ENCODE measurements at places on chromosomes 6 and 20.

- peaks cover 37% of the 10 kb centered on the region for H3K4me1 ChIP-seq
- H3K4me3 ChIP-seq = no peak overlapping the region
- H3K36me3 ChIP-seq = peaks cover 3% of the 10 kb centered on the region
- H3K27me3 ChIP-seq = no peaks in the 10 kb centered on the region
These were observed 25.9 kb downstream of the NUDT3 start for GRCh38 chr6:34366639-34366921.

DNA sequence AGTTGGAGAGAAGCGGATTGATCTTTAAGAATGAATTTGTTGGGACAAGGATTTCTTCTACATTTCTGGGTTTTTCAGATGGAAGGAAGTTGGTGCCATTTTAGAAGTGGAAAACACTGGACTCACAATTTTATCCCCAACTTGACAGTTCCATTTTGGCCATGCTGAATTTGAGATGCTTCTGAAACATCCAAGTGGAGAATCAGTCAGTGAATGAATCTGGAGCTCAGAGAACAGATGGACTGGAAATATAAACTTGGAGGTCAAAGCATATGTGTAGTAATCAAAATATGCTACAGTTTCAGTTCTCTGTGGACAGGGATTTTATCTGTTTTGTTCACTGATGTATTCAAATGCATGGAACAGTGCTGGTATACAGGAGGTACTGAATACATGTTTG, 89.9 kb downstream of the KCNQ5 start:
- H3K27me3 ChIP-seq = no peaks in the 10 kb centered on the region
- DNase-seq = no peak
- no peak overlapping the region for H3K4me3 ChIP-seq

GRCh38 chr6:131167773-131168172, 32.5 kb downstream of the AKAP7 start:
- no peaks in the 10 kb centered on the region for H3K27me3 ChIP-seq
- H3K4me1 ChIP-seq = no peaks in the 10 kb centered on the region
- peaks cover 7% of the 10 kb centered on the region for H3K36me3 ChIP-seq
- no peak overlapping the region for H3K4me3 ChIP-seq
- no peak overlapping the region for H3K27ac ChIP-seq
- no peak for DNase-seq

DNA sequence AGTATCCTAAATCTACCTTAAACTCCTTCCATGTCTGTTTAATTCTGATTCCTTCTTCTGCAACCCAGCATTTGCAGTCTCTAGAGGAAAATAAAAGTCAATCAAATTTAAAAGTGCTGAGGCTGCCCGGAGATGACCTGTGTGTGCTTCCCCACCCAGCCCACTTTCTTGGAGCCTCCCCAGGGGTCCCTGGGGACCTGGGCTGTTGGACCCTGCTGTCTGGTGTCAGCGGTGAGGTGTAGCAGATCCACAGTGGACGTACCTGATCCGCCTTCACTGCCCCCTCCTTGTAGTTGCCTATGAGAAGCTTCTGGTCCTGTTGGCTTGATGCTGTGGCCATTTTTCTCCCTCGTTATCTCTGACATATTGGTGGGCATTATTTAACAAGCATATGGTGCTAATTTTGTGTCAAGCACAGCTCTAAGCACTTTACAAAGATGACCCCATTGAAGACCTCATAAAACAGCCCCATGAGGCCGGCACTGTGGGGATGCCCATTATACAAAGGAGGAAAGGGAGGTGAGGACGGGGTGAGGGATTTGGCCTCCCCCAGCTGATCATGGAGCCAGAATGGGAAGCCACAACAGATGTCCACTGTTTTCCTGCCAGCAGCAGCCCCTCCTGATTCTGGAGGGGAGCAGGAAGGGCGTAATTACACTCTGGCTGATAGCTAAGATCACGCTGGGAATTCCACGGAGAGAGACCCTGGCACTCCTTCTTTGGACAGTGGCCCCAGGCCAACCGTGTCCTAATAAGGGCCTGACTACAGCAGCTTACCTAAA, 628.2 kb downstream of the CDH26 start:
- no peak overlapping the region for H3K4me3 ChIP-seq
- peaks cover 3% of the 10 kb centered on the region for H3K27me3 ChIP-seq
- no peaks in the 10 kb centered on the region for H3K4me1 ChIP-seq
- H3K36me3 ChIP-seq = no peaks in the 10 kb centered on the region

DNA sequence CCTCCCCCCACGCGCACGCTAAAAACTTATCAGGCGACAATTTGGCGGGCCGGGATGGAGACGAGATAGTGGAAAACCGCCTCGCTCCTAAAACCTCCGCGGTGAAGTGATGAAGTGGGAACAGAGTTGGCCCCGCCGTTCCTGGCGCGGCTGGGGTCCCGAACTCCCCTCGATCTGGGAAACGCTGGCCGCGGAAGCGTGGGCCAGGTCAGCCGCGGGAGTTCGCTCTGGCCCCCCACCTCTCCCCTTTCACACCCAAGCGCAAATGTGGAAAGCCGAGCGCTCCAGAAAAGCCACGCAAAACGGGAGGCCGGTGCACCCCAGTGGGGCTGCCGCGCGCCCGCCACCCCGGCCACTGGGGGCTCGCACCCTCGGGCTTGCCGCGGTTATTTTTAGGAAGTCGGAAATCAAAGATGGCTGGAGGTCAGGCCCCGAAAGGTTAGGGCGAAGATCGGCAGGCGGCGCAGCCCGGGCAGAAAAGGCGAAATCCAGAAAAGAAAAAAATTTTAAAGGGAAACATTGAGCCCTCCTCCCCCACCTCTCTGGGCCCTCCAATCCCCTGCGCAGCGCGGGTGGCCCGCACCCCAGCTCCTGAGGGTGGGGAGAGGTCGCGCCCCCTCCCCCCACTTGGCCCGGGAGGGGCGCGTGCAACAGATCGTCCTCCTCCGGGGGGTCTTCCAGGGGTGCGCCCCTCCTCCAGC, 1.0 kb downstream of the SALL4 start:
- no peaks in the 10 kb centered on the region for H3K36me3 ChIP-seq
- H3K4me1 ChIP-seq = peaks cover 8% of the 10 kb centered on the region
- no peak overlapping the region for H3K27ac ChIP-seq
- DNase-seq = peak; percentile 9
- H3K27me3 ChIP-seq = peaks cover 62% of the 10 kb centered on the region

GRCh38 chr6:56573624-56574023, 69.1 kb downstream of the DST start:
- no peaks in the 10 kb centered on the region for H3K4me1 ChIP-seq
- no peak overlapping the region for H3K27ac ChIP-seq
- H3K27me3 ChIP-seq = peaks cover 2% of the 10 kb centered on the region
- no peak for DNase-seq

DNA sequence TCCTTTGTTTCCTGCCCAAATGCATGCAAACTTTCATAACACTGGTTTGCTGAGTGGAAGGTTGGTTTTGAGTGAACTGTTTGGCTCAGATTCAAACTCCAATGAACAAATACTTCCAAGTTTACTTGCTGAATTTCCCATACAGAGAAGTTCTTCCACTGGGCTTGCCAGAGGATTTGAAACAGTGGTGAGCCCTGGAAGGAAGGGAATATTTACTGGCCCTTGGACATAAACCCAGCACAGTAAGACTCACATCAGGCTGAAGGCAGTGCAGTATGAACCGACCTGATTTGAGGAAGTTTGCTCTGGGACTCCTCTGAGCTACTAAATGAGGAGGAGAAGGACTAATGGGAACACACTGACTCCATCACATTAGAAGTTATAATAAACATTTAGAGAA, 3.8 kb downstream of the TRAF3IP2 start:
- H3K27me3 ChIP-seq = no peaks in the 10 kb centered on the region
- no peak overlapping the region for H3K4me3 ChIP-seq
- no peak overlapping the region for H3K27ac ChIP-seq
- peaks cover 38% of the 10 kb centered on the region for H3K4me1 ChIP-seq
- peaks cover 5% of the 10 kb centered on the region for H3K36me3 ChIP-seq

DNA sequence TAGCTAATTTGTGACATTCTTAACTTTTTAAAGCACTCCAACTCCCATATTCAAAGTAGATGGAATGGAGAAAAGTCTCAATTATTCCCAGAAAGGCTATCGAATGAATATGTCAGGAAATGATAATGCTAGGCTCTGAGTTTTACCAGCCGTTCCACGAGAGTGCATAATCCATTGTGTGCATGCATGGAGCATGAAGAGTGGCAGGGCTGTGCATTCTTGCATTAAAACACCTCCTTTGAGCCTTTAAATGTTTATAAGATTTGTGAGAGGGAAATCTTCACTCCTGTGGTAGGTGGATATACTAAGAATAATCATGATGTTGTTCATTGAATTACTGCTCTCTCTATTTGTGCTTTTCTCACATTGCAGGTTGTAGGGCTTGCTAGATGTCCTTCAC, 178.3 kb downstream of the CARMIL1 start:
- H3K4me1 ChIP-seq = peaks cover 2% of the 10 kb centered on the region
- H3K4me3 ChIP-seq = no peak overlapping the region
- no peak overlapping the region for H3K27ac ChIP-seq
- H3K36me3 ChIP-seq = no peaks in the 10 kb centered on the region

- no peaks in the 10 kb centered on the region for H3K27me3 ChIP-seq
- H3K4me3 ChIP-seq = no peak overlapping the region
- no peak for DNase-seq
These were observed 176.9 kb upstream of the SALL4 start for GRCh38 chr20:51979226-51979625.

GRCh38 chr20:21272679-21273078, 30.5 kb upstream of the XRN2 start:
- no peaks in the 10 kb centered on the region for H3K36me3 ChIP-seq
- peaks cover 14% of the 10 kb centered on the region for H3K27me3 ChIP-seq
- H3K4me3 ChIP-seq = no peak overlapping the region
- H3K4me1 ChIP-seq = no peaks in the 10 kb centered on the region
- no peak for DNase-seq

GRCh38 chr6:75113446-75113845, 92.4 kb downstream of the COL12A1 start:
- no peak for DNase-seq
- no peak overlapping the region for H3K4me3 ChIP-seq
- H3K4me1 ChIP-seq = no peaks in the 10 kb centered on the region
- no peaks in the 10 kb centered on the region for H3K27me3 ChIP-seq
- H3K36me3 ChIP-seq = no peaks in the 10 kb centered on the region

DNA sequence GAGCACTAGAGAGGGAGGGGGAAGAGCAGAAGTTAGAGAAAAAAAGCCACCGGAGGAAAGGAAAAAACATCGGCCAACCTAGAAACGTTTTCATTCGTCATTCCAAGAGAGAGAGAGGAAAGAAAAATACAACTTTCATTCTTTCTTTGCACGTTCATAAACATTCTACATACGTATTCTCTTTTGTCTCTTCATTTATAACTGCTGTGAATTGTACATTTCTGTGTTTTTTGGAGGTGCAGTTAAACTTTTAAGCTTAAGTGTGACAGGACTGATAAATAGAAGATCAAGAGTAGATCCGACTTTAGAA, 2.0 kb downstream of the ID4 start:
- H3K36me3 ChIP-seq = peaks cover 3% of the 10 kb centered on the region
- peaks cover 4% of the 10 kb centered on the region for H3K4me1 ChIP-seq
- DNase-seq = no peak
- no peak overlapping the region for H3K4me3 ChIP-seq
- no peak overlapping the region for H3K27ac ChIP-seq
- peaks cover 45% of the 10 kb centered on the region for H3K27me3 ChIP-seq

DNA sequence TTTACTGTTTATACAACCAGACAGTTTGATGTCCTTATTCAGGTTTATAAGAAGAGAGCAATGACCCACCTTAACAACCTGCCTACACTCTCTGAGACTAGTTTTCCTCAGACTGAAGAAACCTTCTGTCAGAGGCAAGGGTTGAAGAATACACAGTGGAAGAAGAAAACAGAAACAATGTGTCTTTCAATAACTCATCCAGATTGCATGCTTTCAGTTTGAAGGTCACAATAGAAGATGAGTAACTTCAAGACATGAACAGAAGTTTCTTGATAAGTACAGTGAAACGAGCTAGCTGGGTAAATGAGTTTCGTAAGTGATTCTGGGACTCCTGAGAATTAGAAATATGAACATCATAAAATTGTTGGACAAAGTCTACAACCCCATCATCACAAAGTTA, 141.7 kb downstream of the STXBP5 start:
- H3K27ac ChIP-seq = no peak overlapping the region
- H3K4me1 ChIP-seq = peaks cover 2% of the 10 kb centered on the region
- no peak overlapping the region for H3K4me3 ChIP-seq
- H3K36me3 ChIP-seq = peaks cover 21% of the 10 kb centered on the region
- no peak for DNase-seq
- H3K27me3 ChIP-seq = no peaks in the 10 kb centered on the region

GRCh38 chr6:30686009-30686907, at the start of gene PPP1R18:
Gene PPP1R18, minus strand, starts transcription at chr6:30686645. Its CDS starts 627 bp downstream, at chr6:30686018.
- H3K4me3 ChIP-seq = peak within 1 kb of the TSS; percentile 88
- peak within 1 kb of the TSS; percentile 88 for H3K27ac ChIP-seq
- peaks cover 66% of the 10 kb centered on the region for H3K36me3 ChIP-seq
- peaks cover 33% of the 10 kb centered on the region for H3K4me1 ChIP-seq
- DNase-seq = peak; percentile 91

- no peak overlapping the region for H3K4me3 ChIP-seq
- no peaks in the 10 kb centered on the region for H3K27me3 ChIP-seq
- H3K27ac ChIP-seq = no peak overlapping the region
- peaks cover 4% of the 10 kb centered on the region for H3K4me1 ChIP-seq
These were observed 28.2 kb downstream of the TBC1D32 start for GRCh38 chr6:121305957-121306607.

DNA sequence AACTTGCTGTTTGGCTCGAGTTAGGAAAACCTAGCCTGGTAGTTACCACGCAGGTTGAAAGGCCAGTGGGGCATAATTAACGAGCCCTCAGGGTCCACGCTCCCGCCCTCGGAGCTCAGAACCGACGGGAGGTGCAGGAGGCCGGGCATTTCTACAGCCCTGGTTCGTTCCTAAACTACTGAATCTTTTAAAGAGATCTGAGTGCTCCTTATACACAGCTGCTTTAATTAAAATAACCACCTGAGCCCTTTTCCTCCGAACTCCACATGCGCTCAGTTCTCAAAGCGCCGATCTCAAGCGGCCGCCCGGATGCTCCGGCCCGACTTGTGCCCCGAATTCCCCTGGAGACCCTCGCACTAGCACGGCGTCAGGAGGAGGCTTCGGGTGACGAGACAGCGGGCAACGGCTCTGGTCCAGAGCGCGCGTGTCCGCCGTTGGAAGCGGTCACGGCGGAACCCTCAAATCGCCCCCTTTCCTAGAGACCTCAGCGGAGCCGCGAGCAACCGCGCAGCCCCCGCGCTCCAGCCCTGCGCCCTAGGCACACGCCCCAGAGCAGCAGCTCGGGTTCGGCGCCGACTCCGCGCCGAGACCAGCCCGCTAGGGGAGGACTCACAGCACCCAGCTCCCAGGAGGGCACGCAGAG, 397 bp downstream of the WDR27 start:
- H3K4me1 ChIP-seq = peaks cover 45% of the 10 kb centered on the region
- no peak for DNase-seq

DNA sequence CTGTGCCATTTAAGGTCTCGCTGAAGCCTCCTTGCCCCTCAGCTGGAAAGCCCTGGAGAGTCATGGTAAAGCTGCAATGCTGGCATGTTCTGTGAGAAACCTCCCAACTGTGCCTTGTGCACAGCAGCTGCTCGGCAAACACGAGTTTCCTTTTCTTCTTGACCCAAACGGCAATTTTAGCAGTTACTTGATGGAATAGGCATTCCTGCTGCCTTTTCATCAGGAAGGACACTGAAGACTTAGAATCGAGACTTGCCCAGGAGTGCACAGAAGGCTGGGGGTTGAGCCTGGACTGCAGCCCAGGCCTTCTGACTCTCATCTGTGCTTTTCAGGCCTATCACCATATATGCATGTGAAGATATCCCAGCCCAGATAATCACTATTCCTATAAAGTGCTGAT, 28.7 kb upstream of the CLDN20 start:
- peaks cover 4% of the 10 kb centered on the region for H3K36me3 ChIP-seq
- no peaks in the 10 kb centered on the region for H3K4me1 ChIP-seq
- DNase-seq = no peak
- no peak overlapping the region for H3K27ac ChIP-seq
- no peak overlapping the region for H3K4me3 ChIP-seq

GRCh38 chr6:104954190-104954797, 2.6 kb upstream of the LIN28B start:
- peaks cover 14% of the 10 kb centered on the region for H3K4me1 ChIP-seq
- H3K36me3 ChIP-seq = peaks cover 6% of the 10 kb centered on the region
- no peak overlapping the region for H3K4me3 ChIP-seq
- H3K27ac ChIP-seq = no peak overlapping the region
- H3K27me3 ChIP-seq = peaks cover 65% of the 10 kb centered on the region
- no peak for DNase-seq

All from activated CD8-positive, alpha-beta T cell treated with anti-CD3 and anti-CD28 coated beads for 36 hours (primary cell).